ENCODE measurements at places on chromosomes 3 and 15.

DNA sequence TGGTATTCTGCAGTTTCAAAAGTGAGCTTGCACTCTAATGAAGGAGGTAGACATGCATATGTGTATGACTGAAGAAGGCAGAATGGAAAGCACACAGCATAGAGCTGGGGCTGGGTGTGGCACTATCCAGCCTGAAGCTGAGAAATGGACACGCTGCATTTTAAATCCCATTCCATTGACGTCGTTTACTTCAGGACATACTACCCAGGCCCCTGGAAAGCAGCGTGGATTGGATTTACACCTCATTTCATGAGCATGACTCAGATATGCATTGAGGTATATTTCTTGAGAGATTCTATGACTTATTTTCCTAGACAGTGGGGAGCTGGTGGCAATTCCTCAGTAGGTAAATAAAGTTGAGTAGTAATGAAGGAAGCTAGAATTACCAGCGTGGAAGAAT, 101.4 kb downstream of the ABI3BP start:
- DNase-seq = no peak

DNA sequence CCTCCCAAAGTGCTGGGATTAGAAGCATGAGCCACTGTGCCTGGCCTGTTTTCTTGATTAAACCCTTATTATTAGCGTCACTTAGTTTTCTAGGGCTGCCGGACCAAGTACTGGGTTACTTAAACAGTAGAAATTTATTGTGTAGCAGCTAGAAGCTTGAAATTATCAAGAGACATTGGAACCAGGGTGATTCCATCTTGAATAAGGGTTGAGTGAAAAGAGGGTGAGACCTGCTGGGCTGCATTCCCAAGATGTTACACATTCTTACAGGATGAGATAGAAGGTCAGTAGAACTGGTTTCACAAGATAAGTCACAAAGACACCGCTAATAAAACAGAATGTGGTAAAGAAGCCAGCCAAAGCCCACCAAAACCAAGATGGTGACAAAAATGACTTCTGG, 18.6 kb upstream of the FSTL1 start:
- DNase-seq = no peak

DNA sequence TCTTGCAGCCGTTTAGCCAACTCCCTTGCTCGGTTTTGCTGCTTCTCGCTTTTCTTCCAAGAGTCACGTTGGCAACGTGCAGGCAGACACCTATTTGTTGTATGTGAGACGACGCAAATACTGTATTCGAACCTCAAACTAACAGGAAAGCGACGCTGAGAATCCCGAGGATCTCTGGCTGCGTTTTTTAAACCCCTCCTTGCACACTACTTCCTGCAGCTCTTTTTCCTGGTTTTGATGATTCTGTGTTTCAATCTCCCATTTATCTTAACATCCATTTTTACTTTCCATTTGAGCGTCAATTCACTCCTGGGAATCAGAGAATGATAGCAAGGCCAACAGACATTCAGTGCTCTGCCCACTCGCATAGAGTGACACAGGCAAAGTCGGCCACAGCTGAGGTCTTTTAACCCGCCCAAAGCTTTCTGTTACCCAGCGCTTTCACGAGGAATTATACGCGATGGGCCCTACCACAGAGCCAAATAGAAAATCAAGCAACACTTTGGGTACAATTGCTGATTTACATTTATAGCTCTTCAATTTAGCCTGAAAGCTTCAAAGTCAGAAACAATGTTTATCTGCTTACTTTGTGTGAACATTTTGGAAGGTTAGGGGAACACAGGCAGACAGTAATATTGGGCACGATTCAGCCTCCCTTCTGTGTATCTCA, 1.6 kb upstream of the ANXA2 start:
- DNase-seq = no peak

DNA sequence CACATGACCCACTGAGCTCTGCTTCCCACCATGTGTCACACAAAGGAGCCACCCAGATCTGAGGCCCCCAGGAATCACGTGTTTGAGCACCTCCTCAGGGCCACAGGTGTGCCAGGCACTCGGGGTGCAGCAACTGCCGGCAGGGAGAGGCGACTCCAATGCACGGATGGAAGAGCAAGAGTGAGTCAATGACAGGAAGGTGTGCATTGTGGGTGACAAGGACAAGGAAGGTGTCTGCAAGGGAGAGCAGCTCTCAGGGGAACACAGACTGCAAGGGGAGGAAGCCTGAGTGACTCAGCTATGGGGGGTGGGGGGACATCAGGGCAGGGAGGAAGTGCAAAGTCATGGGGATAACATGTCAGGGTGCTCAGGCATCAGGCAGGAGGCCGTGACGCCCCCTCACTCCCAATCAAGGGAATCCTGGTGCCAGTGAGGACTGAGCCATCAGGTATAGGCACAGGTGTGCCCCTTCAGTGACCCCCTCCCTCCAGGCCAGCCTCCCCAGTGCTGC, 67.4 kb downstream of the NUP210 start:
- DNase-seq = no peak

DNA sequence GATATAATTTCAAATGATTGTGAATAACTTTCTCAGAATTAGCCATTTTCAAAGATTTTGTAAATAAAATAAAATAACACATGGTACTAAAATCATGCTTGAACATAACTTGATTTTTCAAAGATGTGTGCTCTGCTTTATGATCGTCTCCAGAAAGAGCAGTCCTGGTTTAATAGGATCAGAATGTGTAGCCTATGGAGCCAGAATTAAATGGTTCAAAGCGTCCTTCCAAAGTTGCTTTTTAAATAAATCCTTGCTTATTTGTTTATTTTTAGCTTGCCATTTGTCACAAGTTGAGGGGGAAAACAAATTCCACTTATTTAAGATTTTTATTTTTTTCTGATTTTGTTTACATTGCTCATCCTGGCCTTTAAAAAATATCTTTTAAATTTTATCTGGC, 123.7 kb upstream of the SPRED1 start:
- DNase-seq = no peak
